ENCODE measurements at places on chromosomes 16 and 17.

DNA sequence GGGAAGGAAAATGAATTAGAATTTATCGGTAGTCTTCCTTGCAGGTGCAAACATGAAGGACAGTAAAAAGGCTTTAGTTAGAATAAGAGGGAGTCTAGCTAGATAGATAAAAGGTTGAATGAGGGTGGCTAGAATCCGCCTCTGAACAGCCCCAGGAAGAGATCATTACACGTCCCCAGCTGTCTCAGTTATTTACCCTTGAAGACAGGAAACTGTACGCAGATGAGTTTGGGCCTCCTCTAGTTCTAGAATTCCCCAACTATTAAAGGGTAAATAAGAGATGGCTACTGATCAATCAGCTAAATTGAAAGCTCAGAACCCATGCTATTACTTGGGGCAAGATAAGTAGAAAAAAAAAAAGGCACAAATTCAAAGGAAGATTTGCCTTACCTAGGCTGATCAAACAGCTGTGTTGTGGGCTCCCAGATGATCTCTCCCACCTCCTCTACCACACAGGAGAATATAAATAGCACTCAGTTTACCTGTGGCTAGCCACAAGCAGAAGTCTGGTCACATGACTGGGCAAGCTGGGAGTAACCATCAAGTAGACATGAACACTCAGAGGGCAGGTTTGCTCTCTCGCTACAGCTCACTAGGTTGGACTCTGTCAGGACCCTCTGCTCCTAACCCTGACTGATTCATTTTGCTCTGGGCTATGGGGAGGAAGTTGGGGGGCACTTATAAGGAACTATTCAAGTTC is 17.0 kb downstream of the FAM117A start:
- DNase-seq, result no peak

DNA sequence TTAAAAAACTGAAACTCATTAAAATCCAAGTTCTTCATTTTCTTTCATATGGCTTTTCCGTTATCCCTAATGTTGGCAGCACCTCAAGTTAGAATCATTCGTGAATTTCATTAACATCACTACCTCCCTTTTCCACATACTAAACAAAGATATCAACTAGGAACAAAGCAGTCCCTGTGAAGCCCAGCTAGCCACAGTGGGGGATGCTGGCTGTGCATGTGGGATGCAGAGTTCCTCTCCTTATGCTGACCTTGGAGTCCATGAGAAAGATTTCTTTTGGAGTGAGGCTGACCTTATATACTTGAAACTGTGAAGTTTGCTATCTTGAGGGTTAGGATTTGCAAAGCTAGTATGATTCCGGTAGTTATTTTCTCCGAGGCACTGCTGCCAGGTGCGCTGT is 117.6 kb downstream of the TANGO6 start:
- DNase-seq, result no peak

- DNase-seq, result no peak
Measured at GRCh38 chr16:67034487-67034886, 5.5 kb downstream of the CBFB start.

DNA sequence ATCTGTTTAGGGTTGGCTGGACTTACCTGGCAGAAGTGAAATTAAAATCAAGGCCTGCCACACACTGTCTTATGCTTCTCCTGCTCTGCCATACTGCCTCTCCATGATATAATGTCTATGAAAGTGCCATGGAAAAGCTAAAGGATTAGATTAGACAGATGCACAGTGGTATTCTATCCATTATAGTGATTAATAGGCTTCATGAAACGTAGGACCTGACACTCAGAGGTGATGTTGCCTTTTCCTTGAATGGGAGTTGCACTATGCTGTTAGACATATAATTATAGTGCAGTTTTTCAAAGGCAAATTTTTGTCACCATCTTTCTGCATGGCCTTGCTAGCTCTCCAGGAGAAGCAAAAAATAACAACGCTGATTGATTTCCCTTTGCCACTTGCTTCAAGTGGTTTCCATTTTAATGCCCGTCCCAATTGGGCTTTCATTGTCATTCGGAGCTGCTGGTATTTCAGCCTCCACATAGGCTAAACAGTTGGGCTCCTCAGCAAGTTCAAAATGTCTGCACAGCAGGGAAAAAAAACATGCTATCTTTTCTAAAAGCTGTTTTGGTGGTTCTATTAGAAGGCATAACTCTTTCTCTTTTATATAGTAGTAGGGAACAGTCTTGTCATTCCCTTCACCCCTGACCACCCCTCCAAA is 502.8 kb upstream of the GOT2 start:
- DNase-seq, result no peak

DNA sequence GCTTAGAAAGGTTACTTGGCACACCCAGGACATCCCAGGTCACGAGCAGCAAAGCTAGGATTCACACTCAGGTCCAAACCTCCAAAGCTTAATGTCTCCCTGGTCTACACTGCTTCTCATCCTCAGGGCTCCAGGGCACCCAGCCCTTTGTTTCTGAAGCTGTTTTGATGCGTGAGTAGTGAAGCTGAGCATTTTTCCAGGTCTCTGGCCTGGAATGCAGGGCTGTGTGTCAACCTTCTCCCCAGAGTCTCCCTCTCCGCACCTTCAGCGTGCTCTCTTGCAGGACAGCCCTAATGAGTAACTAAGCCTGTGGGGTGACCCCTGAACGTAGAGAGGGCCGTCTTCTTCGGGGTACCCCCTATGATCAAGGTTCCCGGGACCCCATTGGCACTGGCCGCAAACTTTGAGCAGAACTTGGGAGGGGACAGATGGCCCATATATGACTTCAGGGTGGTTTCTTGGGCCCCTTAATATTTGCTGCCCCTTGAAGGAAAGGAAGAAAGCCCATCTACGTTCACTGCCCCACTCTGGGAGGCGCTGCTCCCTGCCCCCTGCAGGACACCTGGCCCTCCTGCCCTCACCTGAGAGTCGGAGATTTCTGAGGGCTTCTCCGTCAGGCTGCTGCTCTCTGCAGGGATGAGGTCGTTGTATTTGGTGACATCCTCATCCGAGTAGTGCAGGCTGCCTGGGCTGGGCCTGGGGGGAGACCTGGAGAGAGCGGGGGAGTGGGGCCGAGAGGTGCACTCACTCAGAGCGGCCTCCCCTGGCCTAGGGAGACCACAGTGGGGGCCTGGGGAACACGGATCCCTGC is 36.4 kb upstream of the CDC42EP4 start:
- no peak for DNase-seq

DNA sequence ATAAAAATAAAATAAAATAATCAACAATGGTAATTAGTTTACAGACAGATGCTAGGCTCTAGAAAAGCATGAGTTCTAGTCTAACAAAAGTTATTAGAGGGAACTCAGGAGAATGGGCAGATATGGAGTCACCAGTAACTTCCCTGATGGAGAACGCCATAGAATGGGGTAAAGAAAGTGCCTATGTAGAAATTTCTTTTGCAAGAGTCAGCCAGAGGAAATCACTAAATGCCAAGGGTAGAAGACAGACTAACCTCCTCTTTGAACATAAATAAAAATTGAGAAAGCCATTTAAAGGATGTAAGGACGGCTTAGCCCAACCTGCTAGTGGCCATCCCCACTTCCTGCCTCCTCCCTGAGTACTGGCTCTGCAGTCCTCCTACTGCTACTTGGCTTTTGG is 141.6 kb downstream of the VPS53 start:
- DNase-seq, result peak; percentile 38

DNA sequence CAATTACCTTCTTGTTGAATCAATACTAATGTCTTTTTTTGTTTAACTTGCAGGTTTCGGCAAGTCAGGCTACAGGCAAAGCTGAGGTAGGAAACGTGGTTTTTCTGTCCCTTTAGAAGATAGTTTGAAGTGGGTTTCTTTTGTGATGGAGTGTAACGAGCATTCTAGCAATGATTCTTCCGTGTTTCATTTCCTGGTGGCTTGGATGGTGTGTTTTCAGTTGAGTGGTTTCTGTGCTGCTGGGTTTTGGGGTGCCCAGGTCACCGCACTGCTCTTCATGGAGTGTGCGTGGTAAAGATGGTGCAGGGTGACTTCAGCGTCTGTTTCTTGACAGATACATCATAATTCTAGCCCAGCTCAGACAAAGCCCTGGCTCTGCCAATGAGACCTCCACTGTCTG is 769.7 kb upstream of the EEF2KMT start:
- DNase-seq, result no peak

DNA sequence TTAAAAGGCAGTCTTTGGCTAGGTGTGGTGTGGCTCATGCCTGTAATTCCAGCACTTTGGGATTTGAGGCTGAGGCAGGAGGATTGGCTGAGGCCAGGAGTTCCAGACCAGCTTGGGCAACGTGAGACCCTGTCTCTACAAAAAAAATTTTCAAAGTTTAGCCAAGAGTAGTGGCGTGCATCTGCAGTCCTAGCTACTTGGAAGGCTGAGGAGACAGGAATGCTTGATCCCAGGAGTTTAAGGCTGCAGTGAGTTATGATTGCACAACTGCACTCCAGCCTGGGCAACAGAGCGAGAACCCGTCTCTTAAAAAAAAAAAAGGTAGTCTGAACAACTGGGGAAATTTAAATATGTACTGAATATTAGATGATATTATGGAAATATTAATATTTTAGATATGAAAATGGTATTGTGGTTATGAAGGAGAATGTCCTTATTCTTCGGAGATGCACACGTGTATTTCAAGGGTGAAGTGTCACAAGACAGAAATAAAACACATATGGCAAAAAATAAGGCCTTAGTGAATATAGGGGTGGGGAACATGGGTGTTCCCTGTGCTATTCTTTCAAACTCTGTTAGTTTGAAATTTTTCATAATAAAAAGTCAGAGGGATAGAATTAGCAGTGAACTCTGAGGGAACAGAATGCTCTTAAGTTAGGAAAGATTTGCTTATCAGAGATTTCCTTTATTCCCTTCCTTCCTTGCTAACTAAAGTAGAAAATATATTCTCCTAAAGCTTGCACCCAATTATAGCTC is 144.7 kb downstream of the CDK5R1 start:
- no peak for DNase-seq

DNA sequence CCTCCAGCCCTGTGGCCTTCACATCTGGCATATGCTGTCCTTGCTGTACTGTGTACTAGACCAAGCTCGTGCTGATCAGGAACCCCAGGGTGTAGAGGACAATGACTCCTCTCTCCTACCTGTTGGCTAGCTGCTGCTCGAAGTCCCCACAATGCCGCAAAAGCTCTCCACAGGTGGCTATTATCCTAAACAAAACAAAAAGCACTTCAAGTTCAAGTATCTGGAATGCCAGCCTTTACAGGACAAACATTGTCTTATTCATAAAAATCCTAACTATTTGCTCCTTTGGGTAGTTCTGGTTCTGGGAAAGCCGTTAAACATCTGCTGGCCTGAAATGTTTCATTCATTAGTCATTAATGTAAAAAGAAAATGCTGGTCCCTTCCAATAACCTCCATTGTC is 42.8 kb downstream of the COG7 start:
- no peak for DNase-seq

DNA sequence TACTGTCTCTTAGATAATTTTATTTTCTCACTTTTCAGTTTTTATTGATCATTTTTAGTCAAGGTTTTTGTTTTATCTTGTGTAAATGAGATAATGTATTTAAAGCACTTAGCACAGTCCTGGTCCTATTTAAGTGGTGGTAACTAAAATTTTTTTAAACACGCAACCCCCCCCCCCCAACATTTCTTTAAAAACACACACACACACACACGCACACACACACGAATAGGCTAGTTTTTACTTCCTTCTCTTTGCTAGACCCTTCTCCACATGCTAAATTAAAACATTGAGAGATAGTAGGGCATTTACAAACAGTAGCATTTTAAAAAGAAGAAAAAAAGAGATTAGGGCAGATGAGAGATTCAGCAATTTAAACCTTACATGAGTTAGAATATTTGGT is 5.0 kb downstream of the NFATC3 start:
- DNase-seq, result peak; percentile 31

- no peak for DNase-seq
Measured at GRCh38 chr16:47033176-47033575, 59.7 kb upstream of the DNAJA2 start.

DNA sequence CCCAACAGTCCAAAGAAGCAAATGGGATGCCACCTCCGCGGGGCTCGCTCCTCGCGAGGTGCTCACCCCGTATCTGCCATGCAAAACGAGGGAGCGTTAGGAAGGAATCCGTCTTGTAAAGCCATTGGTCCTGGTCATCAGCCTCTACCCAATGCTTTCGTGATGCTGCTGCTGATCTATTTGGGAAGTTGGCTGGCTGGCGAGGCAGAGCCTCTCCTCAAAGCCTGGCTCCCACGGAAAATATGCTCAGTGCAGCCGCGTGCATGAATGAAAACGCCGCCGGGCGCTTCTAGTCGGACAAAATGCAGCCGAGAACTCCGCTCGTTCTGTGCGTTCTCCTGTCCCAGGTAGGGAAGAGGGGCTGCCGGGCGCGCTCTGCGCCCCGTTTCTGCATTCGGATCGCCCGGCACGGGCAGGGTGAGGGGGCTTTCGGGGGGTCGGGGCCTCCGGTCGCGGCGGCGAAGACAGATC is at the start of gene CDH13:
CDH13 (plus strand) TSS at position 179 of the 471 bp plus-strand sequence.
- no peak for DNase-seq

GRCh38 chr17:61947367-61948078 is 19.7 kb upstream of the INTS2 start:
- DNase-seq, result no peak

DNA sequence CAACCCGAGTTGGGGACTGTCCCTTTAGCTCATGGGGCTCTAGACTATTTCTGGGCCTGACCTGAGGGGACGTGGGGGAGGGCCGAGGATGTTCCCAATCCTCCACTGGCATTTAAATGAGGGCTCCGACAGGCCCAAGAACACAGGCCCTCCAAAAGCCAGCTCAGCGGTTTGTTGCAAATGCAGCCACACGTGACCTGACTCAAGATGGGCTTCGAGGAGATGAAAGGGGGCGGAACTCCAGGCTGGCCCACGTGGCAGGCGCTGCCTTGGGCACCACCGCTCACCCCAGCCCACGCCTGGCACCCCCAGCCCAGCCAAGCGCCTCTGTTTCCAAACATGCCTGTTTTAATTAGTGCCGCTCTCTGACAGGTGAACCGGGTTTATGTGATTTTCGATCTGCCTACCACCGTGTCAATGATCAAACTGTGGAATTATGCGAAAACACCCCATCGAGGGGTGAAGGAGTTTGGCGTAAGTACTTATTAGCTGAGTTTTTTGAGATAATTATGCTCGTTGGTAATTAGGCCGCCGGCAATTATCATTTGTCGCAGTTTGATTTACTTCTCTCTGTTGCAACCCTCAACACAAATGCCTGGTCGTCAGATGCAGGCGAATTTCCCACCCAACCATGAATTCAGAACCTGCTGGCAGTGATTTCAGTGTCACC is 226.7 kb downstream of the KATNIP start:
- no peak for DNase-seq

DNA sequence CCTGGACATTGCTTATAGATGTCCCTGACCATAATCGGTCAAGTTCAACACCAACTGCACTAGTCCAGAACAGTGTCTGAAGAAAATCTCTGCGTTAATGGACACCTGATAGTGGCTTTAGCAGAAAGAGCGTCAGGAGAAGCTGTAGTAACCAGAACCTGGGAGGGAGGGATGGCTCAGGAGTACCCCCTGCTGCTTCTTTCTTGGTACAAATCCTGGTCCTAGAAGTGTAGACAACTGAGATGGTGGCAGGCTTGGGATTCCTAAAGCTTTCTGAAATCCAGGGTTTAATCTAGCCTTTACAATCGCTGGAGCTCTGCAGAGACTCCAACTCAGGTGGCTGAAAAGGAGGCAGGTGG is 5.4 kb downstream of the MAP3K14 start:
- no peak for DNase-seq

GRCh38 chr16:81279392-81279791 is 35.4 kb upstream of the GAN start:
- peak; percentile 31 for DNase-seq

GRCh38 chr16:75732871-75733270 is 6.6 kb upstream of the CPHXL start:
- no peak for DNase-seq

GRCh38 chr17:6701719-6702118 is 11.4 kb downstream of the SLC13A5 start:
- DNase-seq, result peak; percentile 67

GRCh38 chr16:62717026-62717425 is 680.8 kb upstream of the CDH8 start:
- no peak for DNase-seq

Data from suppressor macrophage treated with lipopolysaccharide for 1 hour (primary cell).